ENCODE measurements at places on chromosomes 6 and 20. TPM values are rescaled to one million over a fixed set of nuclear protein-coding genes. Genes with fewer than 3 reads are reported as not detected.

PRSS16 gene
- 3.4 TPM for total RNA-seq

NCR2 gene
- total RNA-seq: not detected

KIFC1 gene
- total RNA-seq: 0.70 TPM

MAP7 gene
- 21.5 TPM for total RNA-seq
